ENCODE measurements at places on chromosomes 16 and 17.

- DNase-seq, result no peak
Observed at GRCh38 chr17:61253937-61254574, 145.6 kb upstream of the TBX2 start.

- DNase-seq, result no peak
Observed at GRCh38 chr17:12917399-12917798, 100.4 kb downstream of the ELAC2 start.

DNA sequence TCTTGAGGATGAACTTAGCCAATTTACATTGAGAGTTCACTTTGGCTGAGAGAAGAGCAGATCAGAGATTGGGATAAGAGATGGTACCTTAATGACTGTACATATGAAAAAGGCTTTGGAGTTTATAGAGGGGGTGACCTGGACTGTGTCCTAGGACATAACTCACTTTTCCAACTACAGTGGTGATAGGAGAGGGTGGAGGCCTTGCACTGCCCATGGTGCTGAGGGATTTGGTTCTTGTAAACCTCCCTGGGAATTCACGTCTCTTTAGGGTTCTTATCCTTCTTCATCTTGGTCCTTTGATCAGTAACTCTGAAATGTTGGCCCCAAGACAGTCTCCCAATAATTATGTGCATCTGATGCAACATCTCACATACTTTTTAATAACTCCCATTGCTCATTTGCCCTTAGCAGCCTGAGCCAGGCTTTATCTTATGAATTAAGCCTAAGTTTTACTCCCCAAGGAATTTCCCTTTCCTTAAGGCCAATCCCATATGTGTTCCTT lies at the start of gene OR4D1:
TSS of gene OR4D1 (plus strand) at position 455 of the 505 bp plus-strand sequence. CDS start 6,770 bp downstream, outside the sequence.
- no peak for DNase-seq

GRCh38 chr16:87823181-87823929 lies 46.0 kb downstream of the SLC7A5 start:
- no peak for DNase-seq

DNA sequence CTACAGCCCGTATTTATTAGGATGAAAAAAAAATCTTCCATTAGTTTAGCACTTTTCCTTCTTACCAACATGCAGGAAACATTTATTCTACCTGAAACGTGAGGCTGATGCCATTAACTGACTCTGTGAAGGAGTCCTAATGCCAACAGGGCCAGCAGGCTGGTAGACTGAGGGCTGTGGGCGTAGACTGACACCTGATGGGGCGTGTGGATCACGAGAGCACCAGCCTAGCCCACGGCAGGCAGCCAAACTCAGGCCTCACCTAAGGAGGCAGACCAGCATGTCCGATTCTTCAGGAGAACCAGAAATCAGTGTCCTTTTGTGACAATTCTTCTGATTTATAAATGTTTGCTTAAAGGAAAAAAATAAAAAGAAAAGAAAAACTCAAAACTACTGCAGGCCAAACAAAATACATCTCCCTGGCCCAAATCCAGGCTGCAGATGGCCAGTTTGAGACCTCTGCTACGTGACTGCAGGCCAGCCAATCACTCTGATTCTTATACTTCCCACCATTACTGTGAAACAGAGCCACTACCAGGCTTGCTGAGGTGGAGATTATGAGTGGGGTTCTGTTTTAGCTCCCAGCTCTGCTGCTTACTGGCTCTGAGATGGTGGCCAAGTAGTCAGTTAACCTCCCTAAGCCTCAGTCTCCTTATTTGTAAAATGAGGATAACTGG lies 66.5 kb downstream of the GNAO1 start:
- DNase-seq, result peak; percentile 33

Data from NCI-H2171 treated with DMSO at 0.1 percent for 48 hours (cell line).